CD8-positive, alpha-beta memory T cell (primary cell): ENCODE measurements at places on chromosomes 5 and 9.

DNA sequence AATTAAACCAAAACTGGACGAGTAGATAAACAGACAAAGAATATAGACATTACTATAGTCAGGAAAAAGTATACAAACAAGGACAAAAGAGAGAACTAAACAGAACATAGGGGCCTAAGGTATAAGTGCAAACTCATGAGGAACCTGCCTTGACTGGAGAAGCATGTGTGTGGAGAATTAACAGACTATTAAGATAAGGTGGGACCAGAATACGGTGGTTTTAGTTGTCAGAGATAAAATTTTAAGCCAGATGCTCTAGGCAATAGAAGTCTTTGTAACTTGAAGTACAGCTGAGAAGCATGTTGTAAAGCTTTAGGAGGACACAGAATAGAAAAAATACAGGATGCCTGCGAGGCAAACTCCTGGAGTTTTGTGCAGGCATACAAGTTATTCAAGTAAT, 707.1 kb downstream of the PTPRD start:
- DNase-seq, result no peak

DNA sequence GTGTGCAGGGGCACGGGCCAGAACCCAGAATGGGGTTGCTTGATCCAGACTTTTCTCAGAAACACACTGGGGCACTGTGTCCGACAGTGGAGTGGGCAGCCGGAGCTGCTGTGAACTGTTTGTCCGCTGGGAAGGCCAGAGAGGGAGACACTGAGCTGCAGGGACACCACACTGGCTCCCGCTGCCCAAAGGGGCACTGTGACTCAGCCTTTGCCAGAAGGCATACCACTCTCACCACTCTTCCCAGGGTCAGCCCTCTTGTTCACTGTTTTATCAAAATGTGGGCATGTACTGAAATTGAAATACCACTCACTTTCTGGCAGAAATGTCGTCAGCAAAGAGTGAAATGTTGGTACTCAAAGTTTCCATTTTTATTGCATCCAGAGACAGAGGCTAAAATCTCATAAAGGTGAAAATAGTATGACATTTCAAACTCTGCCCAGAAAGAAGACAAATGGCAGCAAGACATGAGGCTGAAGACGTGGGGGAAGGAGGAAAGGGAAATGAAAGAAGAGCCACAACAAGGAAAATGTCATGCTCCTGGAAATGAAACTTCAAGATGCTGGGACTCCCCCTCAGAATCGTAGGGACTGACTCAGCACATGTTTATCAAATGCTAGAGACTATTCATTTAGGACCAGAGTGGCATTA, 4.5 kb upstream of the IL7R start:
- peak; percentile 70 for DNase-seq

DNA sequence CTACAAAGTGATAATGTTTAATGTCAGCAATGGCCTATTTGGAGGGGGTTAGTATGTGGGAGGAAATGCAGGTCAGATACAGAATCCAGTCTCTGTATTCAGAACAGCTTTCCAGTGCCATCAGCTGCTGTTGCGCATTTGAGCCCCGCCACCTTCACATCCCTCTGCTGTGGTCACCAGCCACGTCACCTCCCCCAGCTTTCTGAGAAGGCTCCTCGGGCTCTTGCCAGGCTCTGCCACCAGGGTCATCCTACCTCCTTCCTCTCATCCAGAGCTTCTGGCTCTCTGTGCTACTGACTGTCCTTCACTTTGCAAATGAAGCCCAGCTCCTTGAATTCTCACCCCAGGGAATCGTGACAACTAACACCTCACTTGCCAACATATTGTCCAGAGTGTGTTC, 138.8 kb downstream of the PIK3R1 start:
- DNase-seq, result no peak

DNA sequence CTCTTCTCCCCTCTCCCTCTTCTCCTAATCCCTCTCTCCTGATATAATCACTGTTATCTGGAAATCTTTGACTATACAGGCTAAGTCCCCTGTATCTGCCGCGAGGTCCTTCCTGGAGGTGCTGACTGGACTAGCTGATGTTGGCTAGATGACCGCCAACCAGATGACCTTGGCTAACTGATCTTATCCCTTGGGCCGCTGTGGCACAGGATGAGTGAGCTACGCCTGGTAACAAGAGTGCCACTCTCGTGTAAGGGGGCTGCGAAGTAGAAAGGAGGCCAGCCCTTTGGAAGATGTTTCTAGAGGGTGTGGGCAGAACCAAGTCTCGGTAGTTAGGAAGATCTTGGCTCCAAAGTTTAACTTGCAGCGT, 345 bp upstream of the PRRC1 start:
- no peak for DNase-seq

GRCh38 chr5:6085341-6085860, 292.9 kb downstream of the MED10 start:
- no peak for DNase-seq

DNA sequence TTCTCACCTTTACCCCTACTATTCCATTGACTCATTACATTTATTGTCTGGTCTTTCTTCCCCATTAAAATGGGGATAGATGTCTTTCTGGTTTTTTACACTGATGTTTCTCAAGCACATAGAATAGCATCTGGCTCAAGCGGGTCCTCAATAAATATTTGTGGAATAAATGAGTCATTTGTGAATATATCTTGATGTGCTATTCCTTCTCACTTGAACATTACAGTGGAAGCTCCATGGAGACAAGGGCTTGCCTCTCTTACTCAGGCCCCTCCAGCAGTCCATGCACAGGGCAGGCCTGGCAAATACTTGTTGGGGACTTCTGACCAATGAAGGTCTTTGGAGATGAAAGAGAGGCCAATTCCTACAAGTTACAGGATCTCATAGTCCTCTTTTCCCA, 151.7 kb upstream of the TAS2R1 start:
- DNase-seq, result no peak

DNA sequence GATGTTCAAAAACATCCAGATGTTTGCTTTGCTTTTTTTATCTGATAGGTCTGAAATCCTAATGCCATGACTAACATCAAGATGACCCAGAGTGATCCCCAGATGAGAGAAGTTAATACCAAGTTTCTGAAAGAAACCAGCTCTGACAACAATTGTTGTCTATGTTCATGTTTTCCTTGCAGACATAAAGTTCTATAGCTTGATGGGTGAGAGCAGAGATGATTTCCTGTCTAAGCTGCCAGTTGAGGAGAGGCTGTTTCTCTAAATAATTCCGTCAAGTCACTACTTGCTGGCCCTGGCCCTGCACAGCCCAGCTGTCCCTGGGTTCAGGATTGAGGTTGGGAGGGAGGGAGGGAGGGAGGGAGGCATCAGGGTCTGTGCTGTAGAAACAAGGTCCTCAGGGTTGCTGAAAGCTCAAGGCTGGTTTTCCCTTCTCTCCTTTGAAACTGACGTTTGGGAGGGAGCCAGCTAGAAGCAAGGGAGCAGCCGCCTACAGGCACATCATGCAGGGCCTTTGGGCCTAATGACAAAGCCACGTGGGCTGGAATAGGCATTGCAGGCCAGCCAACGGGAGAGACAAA, 3.9 kb downstream of the SPARC start:
- no peak for DNase-seq
